Stimulated activated CD8-positive, alpha-beta memory T cell treated with anti-CD3 and anti-CD28 coated beads, Interleukin-7, amount 100 ng/mL, for 24 hours (primary cell): ENCODE measurements at places on chromosomes 11 and 22.

DNA sequence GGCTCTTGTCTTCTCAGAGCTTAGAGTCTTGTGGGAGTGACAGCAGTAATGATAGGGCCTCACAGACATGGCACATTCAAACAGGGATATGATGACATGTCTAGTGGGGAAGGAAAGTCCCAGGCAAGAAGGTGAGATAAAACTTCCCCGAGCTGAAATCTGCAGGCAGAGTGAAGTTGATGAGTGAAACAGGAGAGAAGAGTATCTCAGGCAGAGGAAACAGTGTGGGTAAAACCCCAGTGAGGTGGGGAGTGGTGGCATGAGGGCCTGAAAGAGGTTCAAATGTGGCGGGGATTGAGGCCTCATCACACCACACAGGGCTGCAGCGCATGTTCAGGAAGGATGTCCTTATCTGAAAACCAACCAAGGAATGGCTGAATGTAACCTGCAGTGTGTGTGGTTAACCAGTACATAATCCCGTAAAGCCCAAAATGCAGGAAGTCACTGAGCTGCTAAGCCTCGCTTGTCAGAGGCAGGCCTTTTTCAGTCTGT, 153.8 kb upstream of the E2F8 start:
- DNase-seq: no peak

GRCh38 chr11:102120437-102120973, 10.3 kb downstream of the YAP1 start:
- no peak for DNase-seq

- DNase-seq: no peak
These were observed 100.6 kb upstream of the HSD17B12 start for GRCh38 chr11:43579919-43580276.

DNA sequence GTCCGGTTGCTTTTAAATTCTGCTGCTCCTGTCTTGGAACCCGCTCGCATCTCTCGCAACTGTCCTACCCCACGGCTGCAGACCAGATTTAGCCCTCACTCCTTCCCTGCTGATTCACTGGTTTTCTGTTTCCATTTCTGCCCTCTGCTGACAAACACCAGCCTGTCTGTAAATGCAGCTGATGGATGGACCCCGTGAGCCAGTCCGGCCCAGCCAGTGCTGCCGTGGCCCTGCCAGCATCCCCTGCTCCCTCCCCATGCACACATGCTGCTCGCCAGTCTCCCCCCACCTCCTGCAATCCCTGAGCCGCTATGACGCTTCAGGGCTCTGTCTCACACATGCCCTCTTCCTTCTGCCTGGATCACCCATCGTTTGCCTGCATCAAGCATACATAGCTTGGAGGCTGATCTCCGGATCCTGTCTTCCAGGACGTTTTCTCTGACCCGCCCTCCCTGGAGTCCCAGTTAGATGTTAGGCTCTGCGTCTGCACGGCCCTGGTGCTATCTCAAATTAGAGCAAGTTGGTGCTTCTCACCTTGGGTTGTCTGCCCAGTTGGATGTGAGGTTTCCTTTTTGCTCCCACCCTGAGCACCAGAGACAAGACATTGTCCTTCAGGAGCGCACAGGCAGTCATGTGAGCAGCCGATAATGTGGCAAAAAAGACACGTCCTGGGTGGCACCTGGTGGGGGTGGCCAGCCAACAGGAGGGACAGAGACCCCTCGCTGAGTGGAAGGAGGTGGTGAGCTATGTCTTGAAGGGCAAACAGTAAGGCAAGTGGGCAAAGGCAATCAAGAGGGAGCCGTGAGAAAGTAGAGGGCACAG, 4.3 kb upstream of the ACR start:
- no peak for DNase-seq

- DNase-seq: no peak
These were observed 9.6 kb upstream of the MOB2 start for GRCh38 chr11:1496091-1496760.

GRCh38 chr11:105023003-105023402, at the start of gene CASP5:
TSS of gene CASP5 (minus strand) at chr11:105023168. CDS start at chr11:105023136, 32 bp downstream.
- no peak for DNase-seq

- DNase-seq: no peak
These were observed 1.7 kb downstream of the FCHSD2 start for GRCh38 chr11:73140213-73141030.

GRCh38 chr11:61325649-61326414, 7.1 kb downstream of the DDB1 start:
- no peak for DNase-seq

DNA sequence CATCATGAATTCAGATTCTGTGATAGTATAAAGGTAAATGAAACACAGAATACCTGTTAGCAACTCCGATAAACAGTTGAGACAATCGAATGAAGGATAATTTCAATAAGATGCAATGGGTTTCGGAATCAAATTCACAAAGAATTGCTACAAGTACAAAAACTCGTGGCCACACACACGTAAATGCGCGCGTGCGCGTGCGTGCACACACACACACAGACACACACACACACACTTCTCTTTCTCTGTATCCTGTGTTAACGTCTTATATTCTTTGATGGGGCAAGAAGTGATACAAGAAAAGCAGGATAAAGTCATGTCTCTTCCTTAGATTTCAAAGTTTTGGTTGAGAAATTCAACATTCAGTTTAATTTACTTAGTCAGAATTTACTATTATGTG, 57.2 kb downstream of the FOLH1 start:
- DNase-seq: no peak

GRCh38 chr22:44392446-44392921, 79.7 kb upstream of the SHISAL1 start:
- no peak for DNase-seq
